ENCODE measurements at places on chromosomes 11 and 22.

GRCh38 chr11:74282914-74283371, 28.5 kb downstream of the P4HA3 start:
- DNase-seq, result no peak

GRCh38 chr22:49023879-49024774, 803.5 kb downstream of the BRD1 start:
- peak; percentile 55 for DNase-seq

DNA sequence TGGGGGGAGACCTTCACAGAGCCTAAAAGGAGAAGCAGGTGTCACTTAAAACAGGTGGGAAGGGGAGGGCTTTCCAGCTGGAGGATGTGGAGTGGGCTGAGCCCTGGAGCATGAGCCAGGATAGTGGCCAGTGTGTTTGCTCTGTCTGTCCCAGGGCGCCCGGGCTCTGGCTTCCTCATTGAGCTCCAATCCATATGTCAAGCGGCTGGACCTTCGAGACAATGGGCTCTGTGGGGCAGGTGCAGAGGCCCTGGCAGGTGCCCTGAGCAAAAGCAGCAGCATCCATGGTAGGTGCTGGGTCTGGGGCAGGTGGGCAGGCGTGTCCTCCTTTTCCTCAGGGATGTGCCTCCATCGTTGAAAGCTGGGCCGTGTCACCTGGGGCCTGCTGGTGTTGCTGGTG, 2.0 kb downstream of the LRRC74B start:
- DNase-seq, result no peak

- DNase-seq, result no peak
Measured at GRCh38 chr11:20033806-20034205, 126.5 kb downstream of the DBX1 start.

GRCh38 chr11:27795955-27796861, 96.0 kb upstream of the BDNF start:
- DNase-seq, result no peak

DNA sequence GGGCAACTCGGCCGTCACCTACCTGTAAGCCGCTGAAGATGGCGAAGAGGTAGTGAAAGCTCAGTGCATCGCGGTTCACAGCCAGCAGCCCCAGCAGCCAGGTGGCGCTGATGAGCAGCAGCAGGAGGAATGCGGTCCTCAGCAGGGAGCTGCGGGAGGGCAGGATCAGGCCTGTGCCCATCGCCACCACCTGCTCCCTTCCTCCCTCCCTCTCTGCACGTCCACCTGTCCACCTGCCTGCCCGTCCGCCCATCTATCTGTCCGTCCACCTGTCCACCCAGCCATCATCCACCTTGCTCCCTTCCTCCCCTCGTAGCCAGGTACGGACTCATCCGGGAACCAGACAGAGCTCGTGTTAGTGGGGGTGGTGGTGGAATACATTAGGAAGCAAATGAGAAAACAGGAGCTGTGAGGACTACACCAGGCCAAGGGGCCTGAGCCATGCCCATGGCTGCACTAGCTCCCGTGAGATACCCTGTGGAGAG, 32.2 kb downstream of the TRMU start:
- DNase-seq, result no peak

GRCh38 chr22:41070665-41071331, 21.6 kb upstream of the EP300 start:
- DNase-seq, result no peak

GRCh38 chr11:68803766-68804165, 38.0 kb downstream of the CPT1A start:
- DNase-seq, result no peak

- DNase-seq, result no peak
Measured at GRCh38 chr11:70064008-70064725, 13.9 kb upstream of the ANO1 start.

GRCh38 chr11:124199702-124200101, 16.6 kb downstream of the OR10D3 start:
- DNase-seq, result no peak

DNA sequence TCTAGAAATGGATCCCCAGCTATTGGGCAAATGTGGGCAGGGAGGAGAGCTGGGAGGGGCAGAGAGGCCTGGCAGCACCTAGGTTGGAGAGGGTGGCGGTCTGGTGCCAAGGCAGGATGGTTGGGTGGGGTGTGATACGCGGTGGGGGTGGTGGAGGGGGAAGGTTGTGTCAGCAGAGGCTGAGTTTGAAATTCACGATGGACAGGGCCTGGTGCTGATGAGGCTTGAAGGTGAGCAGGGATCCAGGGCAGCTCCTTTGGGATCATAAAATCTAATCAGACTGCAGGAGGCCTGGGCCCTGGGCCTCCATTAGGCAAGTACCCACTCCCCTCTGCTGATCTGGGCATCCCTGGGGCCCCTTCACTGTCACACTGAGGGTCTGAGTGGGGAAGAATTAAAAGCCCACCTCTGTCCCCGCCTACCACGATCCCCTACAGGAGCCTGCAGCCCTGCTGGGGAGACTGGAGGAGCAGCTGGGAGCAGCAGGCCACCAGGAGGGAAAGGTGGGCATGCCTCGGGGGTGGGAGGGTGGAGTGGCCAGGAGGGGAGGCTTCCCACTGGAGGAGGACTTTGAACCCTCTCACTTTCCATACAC, 24.0 kb downstream of the IGLL1 start:
- no peak for DNase-seq

GRCh38 chr11:125111001-125111342, 454 bp downstream of the TMEM218 start:
- DNase-seq, result no peak

GRCh38 chr11:111795334-111795985, 29.3 kb upstream of the PPP2R1B start:
- no peak for DNase-seq

DNA sequence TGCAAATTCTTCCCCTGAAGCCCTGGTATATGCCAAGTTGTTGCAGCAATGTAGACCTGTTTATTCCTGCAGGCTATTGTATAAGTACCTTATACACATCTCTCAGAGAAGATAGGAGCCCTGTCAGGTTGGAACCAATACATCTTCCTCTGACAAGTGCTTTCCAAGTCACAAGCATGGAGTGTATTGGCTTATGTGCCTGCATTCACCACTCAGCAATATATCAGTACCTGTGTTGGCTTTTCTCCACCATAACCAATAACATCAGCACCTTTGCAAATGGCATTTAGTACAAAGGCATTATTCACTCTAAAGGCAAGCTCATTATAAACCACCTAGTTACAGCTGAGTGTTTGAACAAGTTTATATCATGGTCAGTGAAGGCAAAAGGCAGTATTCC, 611.7 kb upstream of the CNTN5 start:
- no peak for DNase-seq

- DNase-seq, result no peak
Measured at GRCh38 chr11:80873310-80873999, 1432.6 kb upstream of the TENM4 start.

DNA sequence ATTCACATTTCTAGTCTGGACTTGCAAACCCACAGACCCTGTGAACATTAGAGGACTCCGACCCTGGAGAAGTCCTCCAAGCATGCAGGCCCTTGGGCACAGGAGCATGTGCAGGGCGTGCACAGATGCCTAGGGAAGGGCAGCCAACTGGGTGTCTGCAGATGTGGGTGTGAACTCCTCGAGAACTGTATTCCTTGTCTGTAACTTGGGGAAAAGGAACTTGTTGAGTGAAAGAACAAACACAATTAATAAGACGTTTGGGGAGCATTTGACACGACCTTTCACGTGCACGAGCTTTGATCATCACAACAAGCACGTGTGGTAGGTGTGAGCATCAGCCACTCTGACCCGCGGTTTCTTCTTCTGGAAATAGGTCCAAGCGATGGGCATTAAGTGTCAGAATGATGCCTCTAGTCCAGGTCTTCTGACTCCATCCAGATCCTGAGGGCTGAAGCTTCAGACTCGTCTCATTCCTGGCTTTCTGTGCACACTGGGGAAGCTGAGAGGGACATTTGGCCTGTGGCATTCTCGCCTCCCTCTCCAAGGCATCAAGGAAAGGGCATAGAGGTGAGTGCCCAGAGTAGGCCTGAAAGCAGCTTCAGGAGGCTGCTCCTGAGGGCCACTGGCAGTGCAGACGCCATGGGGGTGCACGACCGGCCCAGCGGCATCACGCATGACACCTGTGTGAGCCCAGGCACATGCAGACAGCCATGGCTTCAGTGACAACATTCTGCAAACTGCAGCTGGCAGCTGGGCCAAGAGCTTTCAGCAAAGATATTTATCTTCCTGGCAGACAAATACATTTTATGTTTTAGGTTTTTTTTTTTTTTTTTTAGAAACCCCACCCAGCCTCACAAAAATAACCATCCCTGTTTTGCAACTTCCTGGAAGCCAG, 32.5 kb downstream of the ALX4 start:
- no peak for DNase-seq

GRCh38 chr11:124339396-124340141, 19.6 kb upstream of the OR8D2 start:
- no peak for DNase-seq

GRCh38 chr11:64679846-64680245, 43.2 kb downstream of the NRXN2 start:
- DNase-seq, result no peak

- no peak for DNase-seq
Measured at GRCh38 chr11:93513772-93514171, 29.4 kb downstream of the SMCO4 start.

GRCh38 chr22:45071618-45072017, 61.8 kb upstream of the PHF21B start:
- no peak for DNase-seq

DNA sequence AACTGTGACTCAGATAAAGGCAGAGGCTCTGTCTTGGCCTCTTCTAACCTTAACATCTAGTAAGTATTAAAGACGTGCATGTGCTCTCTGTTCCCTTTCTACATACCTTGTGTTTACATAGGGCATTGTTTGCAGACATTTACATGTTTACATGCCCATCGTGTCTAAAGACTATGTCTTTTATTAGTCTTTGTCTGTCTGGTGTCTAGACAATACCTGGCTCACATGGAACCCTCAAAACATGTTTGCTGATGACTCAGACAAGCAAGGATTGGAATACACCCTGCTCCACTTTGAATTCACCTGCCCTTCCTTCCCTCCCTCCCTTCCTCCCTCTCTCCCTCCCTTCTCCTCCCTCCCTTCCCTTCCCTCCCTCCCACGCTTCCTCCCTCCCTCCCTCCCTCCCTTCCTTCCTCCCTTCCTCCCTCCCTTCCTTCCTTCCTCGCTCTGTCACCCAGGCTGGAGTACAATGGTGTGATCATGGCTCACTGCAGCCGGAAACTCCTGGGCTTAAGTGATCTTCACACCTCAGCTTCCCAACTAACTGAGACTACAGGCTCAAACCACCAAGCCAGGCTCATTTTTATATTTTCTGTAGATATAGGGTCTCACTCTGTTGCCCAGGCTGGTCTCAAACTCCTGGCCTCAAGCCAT, 23.7 kb upstream of the SORL1-AS1 start:
- no peak for DNase-seq

- no peak for DNase-seq
Measured at GRCh38 chr22:23079240-23079768, 9.0 kb downstream of the GNAZ start.

DNA sequence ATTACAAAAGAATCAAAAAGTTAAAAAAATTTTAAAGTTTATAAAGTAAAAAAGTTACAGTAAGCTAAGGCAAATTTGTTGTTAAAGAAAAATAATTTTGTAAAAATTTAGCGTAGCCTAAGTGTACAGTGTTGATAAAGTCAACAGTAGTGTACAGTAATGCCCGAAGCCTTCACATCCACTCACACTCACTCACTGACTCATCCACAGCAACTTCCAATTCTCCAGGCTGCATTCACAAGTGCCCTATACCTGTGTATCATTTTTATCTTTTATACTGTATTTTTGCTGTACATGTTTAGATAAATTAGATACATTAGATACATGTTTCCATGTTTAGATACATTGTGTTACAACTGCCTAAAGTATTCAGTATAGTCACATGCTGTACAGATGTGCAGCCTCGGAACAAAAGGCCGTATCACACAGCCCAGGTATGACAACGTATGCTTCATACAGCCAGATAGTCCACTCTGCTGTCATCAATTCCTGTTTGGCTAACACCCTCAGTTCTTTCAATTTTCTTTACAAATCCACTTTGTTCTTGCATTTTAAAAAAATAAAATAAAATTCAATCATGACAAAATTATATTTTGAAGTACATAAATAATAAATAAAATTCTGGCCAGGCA, 80.7 kb downstream of the RBFOX2 start:
- DNase-seq, result no peak

Data from posterior cingulate gyrus (tissue), 11 donors.